Activated T-helper 17 cell treated with anti-CD3 and anti-CD28 coated beads, Interleukin-2, amount 50 U/mL, for 72 hours (primary cell): ENCODE measurements at places on chromosomes 16 and 17. TPM values are rescaled to one million over a fixed set of nuclear protein-coding genes. Genes with fewer than 3 reads are reported as not detected.

- no peaks in the 10 kb centered on the region for H3K4me1 ChIP-seq
- no peak for ATAC-seq
- no peak overlapping the region for H3K27ac ChIP-seq
Measured at GRCh38 chr17:79152636-79153035, 78.0 kb downstream of the ENGASE start.

GRCh38 chr16:86045591-86045971, 146.6 kb downstream of the IRF8 start:
- H3K36me3 ChIP-seq = no peaks in the 10 kb centered on the region
- no peaks in the 10 kb centered on the region for H3K4me1 ChIP-seq
- no peak overlapping the region for H3K4me3 ChIP-seq
- H3K27me3 ChIP-seq = peaks cover 39% of the 10 kb centered on the region
- no peak for ATAC-seq

DNA sequence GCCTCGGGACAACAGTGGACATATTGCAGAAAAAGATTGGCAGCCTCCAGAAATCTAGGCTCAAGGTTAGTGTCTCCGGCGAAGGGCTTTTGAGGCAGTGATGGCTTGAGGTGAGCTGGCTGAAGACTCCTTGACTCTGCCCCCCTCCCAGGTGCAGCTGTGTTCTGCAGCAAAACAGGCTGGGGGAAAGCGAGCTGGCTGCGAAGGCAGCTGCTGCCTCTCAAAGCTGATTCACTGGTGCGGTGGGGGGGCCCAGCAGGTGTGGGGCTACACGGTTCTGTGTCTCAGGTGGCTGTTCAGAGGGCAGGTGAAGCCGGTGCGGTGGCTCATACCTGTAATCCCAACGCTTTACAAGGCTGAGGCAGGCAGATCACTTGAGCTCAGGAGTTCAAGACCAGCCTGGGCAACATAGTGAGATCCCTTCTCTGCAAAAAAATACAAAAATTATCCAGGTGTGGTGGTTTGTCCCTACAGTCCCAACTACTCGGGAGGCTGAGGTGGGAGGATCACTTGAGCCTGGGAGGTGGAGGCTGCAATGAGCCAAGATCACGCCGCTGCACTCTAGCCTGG, 22.9 kb downstream of the C16orf96 start:
- H3K27ac ChIP-seq = no peak overlapping the region
- no peaks in the 10 kb centered on the region for H3K4me1 ChIP-seq
- no peaks in the 10 kb centered on the region for H3K27me3 ChIP-seq
- ATAC-seq = no peak
- no peak overlapping the region for H3K4me3 ChIP-seq

The SENP3 gene
- 28.9 TPM for total RNA-seq

GRCh38 chr17:42591411-42591810, 13.9 kb upstream of the PSMC3IP start:
- H3K4me3 ChIP-seq = no peak overlapping the region
- no peaks in the 10 kb centered on the region for H3K27me3 ChIP-seq
- H3K27ac ChIP-seq = no peak overlapping the region
- H3K36me3 ChIP-seq = peaks cover 86% of the 10 kb centered on the region
- ATAC-seq = no peak

DNA sequence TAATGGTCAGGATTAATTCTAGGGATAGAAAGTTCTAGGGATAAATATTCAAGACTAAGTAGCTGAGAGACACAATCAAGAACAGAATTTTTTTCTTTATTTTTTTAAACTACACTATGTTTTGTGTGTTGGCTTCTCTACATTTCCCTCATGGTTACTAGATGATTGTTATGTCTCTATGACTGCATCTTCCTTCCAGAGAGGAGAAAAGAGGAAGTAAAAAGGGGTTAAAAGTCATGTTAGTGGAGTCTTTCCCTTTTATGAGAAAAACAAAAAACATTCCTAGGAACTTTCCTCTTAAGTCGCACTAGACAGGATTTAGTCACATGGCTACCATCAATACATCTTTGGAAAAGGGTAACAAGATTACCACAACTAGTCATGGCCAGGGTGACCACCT, 375.0 kb downstream of the KCNJ2 start:
- H3K27ac ChIP-seq = no peak overlapping the region
- H3K36me3 ChIP-seq = no peaks in the 10 kb centered on the region
- no peak overlapping the region for H3K4me3 ChIP-seq
- no peaks in the 10 kb centered on the region for H3K4me1 ChIP-seq
- ATAC-seq = no peak
- H3K27me3 ChIP-seq = peaks cover 3% of the 10 kb centered on the region

DNA sequence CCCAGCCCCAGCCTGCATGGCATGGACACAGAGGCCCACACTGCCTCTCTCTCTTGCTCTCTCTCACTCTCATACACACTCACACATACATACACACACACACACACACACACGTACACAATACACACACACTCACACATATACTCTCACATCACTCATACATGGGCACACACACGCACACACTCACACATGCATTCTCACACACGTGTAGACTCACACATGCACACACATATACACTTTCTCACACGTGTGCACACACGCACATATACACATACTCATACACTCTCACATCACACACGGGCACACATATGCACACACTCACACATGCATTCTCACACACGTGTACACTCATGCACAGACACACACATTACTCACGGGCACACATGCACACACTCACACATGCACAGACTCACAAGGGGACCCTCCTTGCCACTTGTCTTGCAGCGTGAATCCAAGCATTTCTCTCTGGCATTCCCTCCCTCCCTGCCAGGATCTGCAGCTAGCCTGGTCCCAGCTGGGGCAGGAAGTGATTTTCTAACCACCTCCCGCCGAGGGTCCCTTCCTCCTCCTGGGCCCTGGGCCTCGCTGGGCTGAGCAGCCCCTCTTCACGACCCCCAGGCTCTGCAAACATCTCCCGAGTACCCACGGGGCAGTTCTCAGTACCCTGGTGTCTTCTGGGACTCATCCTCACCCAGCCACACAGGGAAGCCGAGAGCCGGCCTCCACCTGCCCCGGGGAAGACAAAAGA, 37.5 kb downstream of the IL21R start:
- H3K36me3 ChIP-seq = peaks cover 100% of the 10 kb centered on the region
- H3K27ac ChIP-seq = no peak overlapping the region
- no peaks in the 10 kb centered on the region for H3K27me3 ChIP-seq

DNA sequence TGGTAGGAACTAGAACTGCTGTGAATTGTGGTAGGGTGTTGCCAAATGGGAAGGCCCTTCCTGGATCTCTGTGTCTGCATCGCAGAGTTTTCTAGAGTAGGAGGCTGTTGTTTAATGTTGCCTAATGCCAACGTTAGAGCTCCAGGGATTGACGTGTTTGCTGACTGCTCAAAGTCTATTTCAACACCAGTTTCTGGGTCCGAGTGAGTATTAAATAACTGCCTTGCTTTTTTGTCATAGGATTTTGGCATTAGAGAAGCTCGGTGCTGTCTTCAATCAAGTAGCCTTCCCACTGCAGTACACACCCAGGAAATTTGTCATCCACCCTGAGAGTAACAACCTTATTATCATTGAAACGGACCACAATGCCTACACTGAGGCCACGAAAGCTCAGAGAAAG, 40.0 kb downstream of the SF3B3 start:
- H3K27ac ChIP-seq = no peak overlapping the region
- H3K4me3 ChIP-seq = no peak overlapping the region
- H3K4me1 ChIP-seq = no peaks in the 10 kb centered on the region
- H3K36me3 ChIP-seq = peaks cover 100% of the 10 kb centered on the region

DNA sequence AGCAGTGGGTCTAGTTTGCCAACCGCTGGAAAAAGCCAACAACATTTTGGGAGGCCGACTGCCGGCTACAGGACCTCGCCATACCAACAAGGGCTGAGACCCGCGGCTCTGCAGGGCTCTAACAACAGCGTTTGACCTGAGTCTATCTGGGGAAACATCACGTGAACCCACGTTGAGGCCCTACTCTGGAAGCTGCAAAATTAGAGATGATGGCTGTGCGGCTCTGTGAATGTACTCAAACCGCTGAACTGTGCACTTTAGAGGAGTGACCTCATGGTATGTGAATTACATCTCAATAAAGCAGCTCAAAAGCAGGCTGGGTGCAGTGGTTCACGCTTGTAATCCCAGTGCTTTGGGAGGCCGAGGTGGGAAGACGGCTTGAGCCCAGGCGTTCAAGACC, 10.1 kb upstream of the CEP295NL start:
- no peak overlapping the region for H3K4me3 ChIP-seq
- no peaks in the 10 kb centered on the region for H3K4me1 ChIP-seq
- H3K36me3 ChIP-seq = no peaks in the 10 kb centered on the region
- ATAC-seq = no peak
- H3K27ac ChIP-seq = no peak overlapping the region

- no peaks in the 10 kb centered on the region for H3K27me3 ChIP-seq
- peaks cover 30% of the 10 kb centered on the region for H3K4me1 ChIP-seq
- peak; percentile 26 for ATAC-seq
- H3K36me3 ChIP-seq = peaks cover 58% of the 10 kb centered on the region
Measured at GRCh38 chr17:77089124-77089490, 51.7 kb upstream of the SEC14L1 start.

The TEX14 gene
- 0.32 TPM for total RNA-seq
